ENCODE measurements at places on chromosomes 12 and 14.

- no peak for DNase-seq
Observed at GRCh38 chr12:27190761-27191160, 53.3 kb upstream of the STK38L start.

GRCh38 chr14:105143451-105144025, 25.0 kb downstream of the JAG2 start:
- no peak for DNase-seq

DNA sequence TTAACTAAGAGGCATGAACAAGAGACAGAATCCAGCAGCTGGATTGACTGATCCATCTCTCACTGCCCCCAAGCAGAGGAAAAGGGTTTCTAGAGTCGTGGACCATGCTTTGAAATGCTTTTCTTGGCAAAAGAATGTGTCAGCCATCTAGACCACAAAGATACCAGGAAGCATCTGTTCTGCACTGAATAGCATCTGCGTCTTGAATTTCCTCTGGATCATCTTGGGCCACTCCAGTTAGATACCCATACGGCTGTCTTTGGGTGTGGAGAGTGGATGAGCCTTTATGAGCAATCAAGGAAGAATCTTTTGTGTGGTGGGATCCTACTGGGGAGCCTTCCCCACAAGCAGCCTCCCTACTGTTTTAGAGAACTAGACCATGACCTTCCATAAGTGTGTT, 16.0 kb upstream of the RFX4 start:
- DNase-seq: no peak

DNA sequence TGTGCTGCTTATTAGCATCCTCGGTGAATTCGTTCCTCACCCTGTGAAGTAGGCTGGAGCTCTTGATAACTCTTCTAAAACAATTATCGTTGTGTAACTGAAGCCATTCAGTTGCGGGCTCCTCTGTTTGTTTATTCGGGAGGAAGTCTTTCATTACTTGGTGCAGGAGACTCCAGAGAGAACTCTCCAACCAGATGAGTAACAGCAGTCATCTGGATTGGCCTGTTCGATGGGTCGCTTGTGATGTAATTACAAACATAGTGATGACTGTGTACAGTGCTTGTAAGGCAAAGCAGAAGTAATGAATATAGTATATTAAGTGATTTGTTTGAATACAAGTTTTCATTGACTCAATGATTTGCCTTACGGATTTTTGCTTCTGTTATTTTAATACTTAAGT, 10.9 kb downstream of the ATP6V0A2 start:
- no peak for DNase-seq

DNA sequence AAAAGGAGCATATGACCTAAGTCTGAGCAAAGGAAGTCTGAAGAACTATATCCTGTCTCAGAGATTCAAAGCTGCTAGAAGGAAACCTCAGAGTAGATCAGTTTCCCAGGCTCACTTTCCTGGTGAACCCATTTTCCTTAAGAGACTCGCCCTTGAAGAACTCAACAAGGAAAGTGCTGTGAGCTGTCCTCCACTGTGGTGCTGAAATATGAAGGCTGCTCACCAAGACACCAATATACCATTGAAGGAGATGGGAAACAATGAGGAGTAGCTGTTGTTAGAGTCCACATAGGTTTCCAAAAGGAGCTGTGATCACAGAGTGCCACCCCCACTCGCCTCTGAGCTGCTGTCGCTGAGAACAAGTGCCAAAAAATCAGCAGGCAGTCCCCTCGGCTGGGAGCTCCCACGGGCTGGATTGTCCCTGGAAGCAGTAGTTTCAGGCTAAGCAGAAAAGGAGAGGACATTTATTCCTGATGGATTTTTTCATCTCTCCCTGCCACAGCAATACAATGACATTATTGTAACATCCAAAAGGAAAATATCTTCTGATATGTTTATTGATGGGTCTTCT, 282.1 kb downstream of the RPS29 start:
- peak; percentile 10 for DNase-seq

DNA sequence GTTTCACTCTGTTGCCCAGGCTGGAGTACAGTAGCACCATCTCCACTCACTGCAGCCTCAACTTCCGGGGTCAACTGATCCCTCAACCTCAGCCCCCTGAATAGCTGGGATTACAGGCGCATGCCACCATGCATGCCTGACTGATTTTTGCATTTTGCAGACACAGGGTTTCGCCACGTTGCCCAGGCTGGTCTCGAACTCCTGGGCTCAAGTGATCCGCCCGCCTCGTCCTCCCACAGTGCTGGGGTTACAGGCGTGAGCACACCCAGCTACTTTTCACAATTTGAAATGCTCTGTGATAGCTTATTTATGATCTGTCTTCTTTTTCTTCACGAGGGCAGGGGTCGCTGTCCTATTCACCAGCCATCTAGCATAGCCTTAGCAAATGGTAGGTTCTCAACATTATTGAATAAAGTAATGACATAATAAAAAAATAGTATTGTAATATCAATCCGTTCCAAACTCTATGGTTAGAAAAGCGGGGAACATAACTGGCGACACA, 477 bp upstream of the DDX47 start:
- DNase-seq: no peak

- peak; percentile 13 for DNase-seq
Observed at GRCh38 chr12:93137656-93138612, 208.8 kb upstream of the EEA1 start.

DNA sequence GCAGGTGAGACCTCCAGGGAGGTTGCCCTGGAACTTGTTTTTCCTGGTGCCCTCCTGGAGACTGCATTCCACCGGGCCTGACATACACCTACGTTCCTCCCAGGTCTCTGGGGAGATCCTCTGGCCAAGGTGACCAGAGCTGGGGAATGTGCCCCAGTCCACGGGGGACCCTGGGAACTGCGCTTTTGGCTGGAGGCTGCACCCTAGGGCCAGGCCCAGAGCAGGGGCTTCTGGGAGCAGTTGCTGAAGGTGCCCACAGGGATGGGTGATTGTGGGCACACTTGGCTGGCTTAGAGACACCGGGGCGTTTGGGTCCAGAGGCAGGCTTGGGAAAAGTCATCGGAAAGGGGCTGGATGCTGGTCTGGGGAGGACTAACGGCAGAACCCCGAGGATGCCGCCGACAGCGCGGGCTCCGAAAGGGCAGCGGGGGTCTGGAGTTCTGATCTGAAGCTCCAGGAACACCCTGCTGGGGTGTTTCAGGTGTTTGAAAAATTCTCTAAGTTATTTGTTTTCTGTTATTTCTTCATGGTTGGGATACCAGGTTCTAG, 36.5 kb upstream of the TDRD9 start:
- DNase-seq: no peak

GRCh38 chr12:111344254-111344875, 24.5 kb downstream of the PHETA1 start:
- no peak for DNase-seq

DNA sequence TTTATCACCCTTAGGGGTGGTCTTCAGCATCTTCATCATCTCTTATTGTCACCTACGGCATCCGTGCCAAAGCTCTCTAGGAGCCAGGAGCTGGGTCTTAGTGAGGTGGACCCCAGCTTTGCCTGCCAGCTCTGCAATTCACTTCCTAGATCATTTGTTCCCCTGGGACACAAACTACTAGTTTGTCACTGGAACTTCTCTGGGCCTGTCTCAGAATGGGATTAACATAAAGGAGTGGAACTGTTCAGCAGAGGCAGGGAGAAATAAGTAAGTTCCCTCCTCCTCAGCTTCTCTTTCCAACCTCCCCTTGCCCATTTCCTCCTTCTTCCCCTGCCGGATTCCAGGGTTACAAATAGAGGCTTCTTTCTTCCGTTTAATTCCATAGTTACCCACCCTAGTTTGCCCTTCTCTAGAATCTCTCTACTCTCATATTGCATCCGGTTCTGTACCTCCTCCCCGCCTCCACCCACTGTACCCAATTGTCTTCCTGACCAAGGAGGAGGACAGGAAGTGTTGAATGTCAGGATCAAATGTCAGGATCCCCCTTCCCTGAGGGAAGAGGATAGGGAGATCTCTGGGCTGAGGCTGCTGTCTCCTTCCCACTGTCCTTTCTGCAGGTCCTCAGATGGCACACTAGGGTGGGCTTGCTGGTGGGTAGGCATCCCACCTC, 25.0 kb downstream of the LARP4 start:
- DNase-seq: no peak

DNA sequence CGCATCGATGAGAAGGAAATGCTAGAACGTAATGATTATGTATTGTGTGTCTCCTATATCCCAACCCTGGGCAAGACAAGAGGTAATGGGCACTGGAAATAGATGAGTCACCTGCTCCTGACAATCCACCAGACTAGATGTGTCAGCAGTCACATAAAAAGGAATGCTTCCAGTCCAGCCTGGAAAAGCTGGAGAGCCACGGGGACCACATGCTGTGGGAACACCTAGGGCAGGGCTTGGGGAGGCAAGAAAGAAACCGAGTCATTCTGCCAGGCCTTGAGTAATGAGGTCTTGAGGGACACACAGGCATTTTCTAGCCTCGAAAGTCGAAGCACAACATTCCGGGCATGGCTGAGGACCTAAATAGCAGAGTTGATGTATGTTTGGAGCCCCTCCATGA, 716.7 kb upstream of the TMEM132C start:
- no peak for DNase-seq

DNA sequence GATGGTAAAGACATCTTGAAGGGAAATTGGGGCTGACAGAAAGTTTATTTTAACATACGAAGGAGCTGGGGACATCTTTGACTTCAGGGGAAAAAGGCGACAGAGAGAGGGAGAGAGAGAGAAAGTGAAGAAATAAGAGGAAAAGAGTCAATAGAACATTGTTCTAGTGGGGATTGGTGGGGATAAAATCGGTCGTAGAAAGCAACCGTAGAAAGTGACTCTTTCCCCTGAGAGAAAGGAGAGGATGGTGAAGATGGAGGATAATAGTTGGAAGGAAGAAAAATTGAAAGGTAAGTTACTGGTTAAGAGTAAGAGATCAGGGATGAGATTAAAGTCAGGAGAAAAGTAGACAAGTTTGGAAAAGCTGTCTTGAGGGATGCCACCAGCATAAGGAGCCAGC, 75.9 kb downstream of the LMNTD1 start:
- no peak for DNase-seq

- DNase-seq: no peak
Observed at GRCh38 chr14:70192915-70193314, 4.2 kb upstream of the SLC8A3 start.

- no peak for DNase-seq
Observed at GRCh38 chr14:65043893-65044595, 57.3 kb downstream of the FNTB start.

DNA sequence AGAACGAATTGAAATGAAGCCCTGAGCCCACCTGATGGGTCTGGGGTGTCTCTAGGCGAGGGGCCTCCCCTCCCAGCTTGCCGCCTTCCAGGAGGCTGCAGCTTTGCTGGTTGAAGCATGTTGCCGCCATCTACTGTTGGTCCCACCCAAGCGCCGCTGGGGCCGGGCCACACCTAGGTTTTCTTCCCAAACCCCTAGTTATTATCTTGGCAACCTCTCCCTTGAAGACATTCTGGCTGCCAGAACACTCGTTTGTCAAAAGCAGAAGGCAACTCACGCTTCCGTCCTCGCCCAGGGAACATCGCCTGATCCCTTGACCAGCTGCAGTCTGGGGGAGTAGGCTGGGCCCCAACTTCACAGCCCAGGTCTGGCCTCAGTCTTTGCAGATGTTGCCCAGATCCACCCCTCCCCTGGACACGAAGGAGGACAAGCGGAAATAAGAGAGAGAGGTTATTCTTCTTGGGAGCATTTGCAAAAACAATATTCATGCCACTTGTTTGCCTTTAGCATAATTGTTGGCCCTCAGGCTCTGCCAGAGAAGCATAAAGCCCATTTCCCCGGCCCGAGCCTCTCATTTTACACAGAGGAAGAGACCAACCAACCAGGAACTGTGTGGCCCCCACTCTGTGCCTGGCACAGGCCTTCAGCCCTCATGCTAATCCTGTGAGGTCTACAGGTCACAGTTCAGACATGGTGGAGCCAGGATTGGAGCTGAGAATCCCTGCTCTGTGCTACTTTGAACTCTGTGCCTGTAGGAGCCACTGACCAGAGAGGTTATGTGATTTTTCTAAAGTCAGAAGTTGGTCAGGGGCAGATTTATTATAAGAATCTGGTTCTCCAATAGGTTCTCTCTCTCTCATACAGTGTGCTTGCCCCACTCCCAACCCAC, 6.8 kb downstream of the EMP1 start:
- peak; percentile 35 for DNase-seq

- no peak for DNase-seq
Observed at GRCh38 chr14:84929834-84930233, 600.1 kb upstream of the FLRT2 start.

GRCh38 chr14:50856660-50857059, 15.2 kb upstream of the ABHD12B start:
- DNase-seq: no peak

DNA sequence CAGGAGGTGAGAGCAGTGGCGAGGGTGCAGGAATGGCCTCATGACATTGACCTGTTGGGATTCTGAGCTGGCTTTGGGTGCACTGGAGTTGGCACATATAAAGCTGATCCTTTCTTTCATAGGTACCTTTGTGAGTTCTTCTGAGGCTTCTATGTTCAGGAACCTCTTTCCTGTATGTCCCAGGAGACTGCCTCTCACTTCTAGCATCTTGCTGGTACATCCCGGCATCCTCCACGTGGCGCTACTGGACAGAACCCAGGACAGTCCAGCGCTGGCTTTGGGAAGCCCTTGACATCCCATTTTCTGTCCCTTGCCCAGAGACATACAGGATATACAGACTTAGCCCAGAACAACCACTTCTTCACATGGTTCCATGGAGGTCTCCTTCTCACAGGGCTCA, 44.4 kb upstream of the BATF start:
- no peak for DNase-seq

- DNase-seq: no peak
Observed at GRCh38 chr12:67052981-67053380, 216.2 kb upstream of the CAND1 start.

- no peak for DNase-seq
Observed at GRCh38 chr12:90945070-90945649, 9.8 kb downstream of the CCER1 start.

GRCh38 chr14:105072381-105072861, 7.2 kb upstream of the GPR132 start:
- DNase-seq: no peak

DNA sequence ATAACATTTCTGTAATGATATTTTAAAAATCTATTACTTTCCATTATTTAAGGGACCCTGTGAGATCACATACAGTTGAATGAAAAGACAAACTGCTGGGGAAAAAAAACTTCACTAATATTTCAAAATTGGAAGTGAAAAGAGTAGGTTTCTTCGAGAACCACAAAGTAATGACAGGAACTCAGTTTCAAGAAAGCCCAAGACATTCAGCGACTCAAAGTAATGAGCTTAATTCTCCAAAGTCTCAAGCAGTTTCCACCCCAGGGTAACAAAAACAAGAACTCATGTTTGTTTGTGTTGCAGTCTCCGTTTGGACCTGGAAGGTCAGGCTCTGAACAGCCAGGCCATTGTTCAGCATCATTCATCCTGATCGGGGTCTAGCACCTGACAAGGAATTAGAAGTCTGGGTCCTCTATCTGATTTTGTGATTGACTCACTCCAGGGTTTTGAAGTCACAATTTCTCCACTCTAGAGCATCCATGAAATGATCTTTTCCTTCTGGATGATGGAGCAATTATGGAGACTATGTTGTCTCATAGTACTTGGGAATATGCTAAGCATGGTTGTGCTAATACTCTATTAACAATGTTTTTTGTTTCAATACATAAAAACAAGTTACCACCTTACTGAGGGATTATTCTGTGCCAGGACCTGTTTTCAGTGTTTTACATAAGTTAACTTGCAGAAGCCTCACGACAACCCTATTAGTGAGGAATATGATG, 126.9 kb downstream of the SLC25A21 start:
- no peak for DNase-seq

GRCh38 chr12:24404086-24404815, 454.8 kb upstream of the SOX5 start:
- DNase-seq: no peak

GRCh38 chr12:96985515-96986362, 78.7 kb downstream of the NEDD1 start:
- DNase-seq: peak; percentile 47

GRCh38 chr14:30621354-30621939, 672 bp upstream of the SCFD1 start:
- peak; percentile 30 for DNase-seq
